ENCODE measurements at places on chromosomes 12 and 14.
A peak's percentile ranks its signal among the peaks of the same experiment; 100 is the strongest.

GRCh38 chr14:23633160-23633701 is 2.9 kb upstream of the DHRS2 start:
- H3K27ac ChIP-seq, result no peak overlapping the region
- no peak overlapping the region for H3K4me3 ChIP-seq
- no peaks in the 10 kb centered on the region for H3K36me3 ChIP-seq
- DNase-seq, result peak; percentile 61

DNA sequence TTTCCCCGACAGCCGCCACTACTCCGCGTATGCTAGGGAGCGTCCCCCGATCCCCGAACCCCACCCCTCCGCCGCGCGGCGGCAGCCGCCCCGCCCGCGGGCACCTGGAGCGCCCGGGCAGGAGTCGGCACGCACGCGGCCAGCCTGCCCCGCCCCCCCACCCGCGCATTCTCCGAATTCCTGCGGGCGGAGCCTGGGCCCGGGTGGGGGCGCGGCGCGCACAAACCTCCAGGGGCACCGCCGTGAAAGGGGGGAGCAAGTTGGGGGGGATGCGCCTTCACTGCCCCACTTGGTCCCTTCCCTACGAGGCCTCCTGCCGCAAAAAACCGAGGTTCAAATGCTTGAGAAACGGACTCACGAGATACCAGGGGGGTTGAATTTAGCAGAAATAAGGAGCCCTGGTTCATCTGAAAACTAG is 1.7 kb downstream of the AJUBA start:
- H3K27ac ChIP-seq, result peak overlapping the region; percentile 93
- H3K36me3 ChIP-seq, result peaks cover 8% of the 10 kb centered on the region
- peaks cover 41% of the 10 kb centered on the region for H3K4me1 ChIP-seq
- H3K4me3 ChIP-seq, result peak overlapping the region; percentile 70
- H3K27me3 ChIP-seq, result peaks cover 19% of the 10 kb centered on the region

DNA sequence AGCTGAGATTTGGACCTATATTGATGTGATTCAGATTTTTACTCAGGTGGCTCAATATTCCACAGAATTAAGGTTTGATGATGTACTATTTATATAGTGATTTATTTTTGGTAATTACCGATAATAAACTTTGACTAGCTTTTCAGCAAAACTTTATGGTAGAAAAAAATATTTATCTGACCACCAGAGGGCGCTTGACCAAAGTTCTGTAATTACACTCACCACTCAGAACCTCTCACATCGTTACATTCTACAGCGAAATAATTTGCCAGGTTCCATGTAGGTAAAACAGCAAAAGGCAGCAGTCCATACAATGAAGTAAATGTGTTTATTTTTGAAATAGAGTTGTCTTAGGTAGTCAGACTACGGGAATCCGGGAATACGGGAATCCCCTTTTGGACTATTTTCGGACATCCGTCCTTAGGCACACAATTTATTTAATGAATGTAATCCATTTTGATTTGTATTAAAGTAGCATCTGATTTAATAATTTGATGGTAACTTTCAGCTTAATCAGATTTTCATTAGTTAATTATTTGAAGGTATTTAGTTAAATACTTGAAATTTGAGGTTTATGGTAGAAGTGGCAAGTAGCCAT is 143.0 kb upstream of the DDHD1 start:
- peak; percentile 76 for DNase-seq
- no peaks in the 10 kb centered on the region for H3K27me3 ChIP-seq
- H3K36me3 ChIP-seq, result no peaks in the 10 kb centered on the region
- no peak overlapping the region for H3K4me3 ChIP-seq

DNA sequence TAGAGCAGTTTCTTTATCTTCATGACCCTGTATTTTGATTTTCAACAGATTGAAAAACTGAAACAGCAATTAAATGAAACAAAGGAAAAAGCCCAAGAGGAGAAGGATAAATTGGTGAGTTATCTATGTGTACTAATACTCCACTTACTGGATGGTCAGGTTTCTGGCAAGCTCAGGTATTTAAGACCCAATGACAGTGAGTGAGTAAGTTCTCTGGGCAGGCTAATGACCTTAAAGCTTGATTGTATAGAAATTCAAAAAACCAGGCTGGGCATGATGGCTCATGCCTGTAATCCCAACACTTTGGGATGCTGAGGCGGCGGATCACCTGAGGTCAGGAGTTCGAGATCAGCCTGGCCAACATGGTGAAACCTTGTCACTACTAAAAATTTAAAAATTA is 10.0 kb downstream of the BBOF1 start:
- no peaks in the 10 kb centered on the region for H3K4me1 ChIP-seq
- no peaks in the 10 kb centered on the region for H3K27me3 ChIP-seq
- H3K4me3 ChIP-seq, result no peak overlapping the region
- no peak overlapping the region for H3K27ac ChIP-seq

DNA sequence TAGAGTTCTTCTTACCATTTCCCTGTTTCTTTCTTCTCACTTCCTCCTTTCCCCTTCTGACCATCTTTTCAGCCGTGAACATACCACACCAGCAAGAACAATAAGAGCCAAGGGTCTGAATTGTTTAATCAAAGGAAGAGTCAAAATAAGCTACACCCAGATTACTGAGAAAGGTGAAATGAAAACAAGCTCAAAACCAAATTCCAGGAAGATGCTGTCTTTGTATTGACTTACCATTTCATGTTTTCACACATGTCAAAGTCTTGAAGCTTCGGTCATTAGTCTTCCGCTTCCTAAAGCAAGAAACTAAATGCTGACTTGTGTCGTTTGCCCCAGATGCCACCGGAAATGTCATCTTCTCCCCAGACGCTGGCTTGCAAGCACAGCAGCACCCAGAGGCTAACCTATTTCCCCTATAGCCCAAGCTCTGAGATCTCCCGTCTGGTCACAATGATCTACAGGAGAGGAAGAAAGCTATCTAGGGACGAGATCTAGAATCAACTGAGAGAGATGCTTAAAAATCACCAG is 136.5 kb upstream of the AMIGO2 start:
- H3K27ac ChIP-seq, result no peak overlapping the region
- H3K36me3 ChIP-seq, result no peaks in the 10 kb centered on the region

GRCh38 chr14:38286452-38286851 is 30.6 kb upstream of the CLEC14A start:
- DNase-seq, result no peak
- H3K4me1 ChIP-seq, result no peaks in the 10 kb centered on the region
- H3K27ac ChIP-seq, result no peak overlapping the region
- no peaks in the 10 kb centered on the region for H3K36me3 ChIP-seq
- no peak overlapping the region for H3K4me3 ChIP-seq
- H3K27me3 ChIP-seq, result 0 out of 2 replicates have a peak, but pooled peaks cover 8% of the 10 kb centered on the region

DNA sequence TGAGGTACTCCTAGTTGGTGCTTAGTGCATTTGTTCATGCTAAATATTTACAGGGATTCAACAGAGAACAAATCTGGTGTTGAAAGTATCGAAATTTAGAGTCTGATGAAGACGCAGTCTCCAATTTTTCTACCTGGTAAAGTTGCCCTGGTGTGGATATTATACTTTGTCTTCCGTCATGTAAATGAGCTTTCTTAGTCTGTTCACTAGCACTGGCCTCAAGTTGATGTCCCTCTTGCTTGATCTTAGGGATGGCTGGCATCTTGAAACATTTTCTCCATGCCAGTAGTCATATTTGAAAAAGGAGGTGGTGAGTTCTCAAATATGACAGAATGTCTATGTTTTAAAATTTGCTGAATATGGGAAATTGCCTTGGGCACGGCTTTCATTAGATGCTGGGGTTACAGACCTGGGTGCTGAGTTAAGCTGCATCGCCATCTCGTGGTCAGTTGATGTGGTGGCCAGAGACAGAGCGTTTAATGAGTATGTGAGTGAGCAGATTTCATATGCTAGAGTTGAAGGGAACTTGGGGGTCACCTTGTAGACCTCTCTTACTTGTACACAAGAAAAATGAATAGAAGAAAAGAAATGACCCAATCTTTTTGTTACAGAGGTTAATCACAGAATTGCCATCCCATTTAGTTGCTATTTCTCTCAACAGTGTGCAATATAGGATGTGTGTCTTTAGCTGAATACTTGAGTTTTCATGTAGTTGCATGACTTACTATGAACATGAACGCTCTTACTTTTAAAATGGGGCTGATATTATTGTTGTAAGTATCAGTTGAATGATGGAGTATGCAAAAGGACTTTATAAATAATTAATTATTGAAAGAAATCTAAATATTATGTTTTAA is 172.8 kb upstream of the DCN start:
- H3K36me3 ChIP-seq, result no peaks in the 10 kb centered on the region
- H3K27ac ChIP-seq, result no peak overlapping the region
- H3K27me3 ChIP-seq, result no peaks in the 10 kb centered on the region
- no peak overlapping the region for H3K4me3 ChIP-seq
- H3K4me1 ChIP-seq, result no peaks in the 10 kb centered on the region
- DNase-seq, result peak; percentile 79

GRCh38 chr14:79356040-79356439 is 855.3 kb downstream of the DIO2 start:
- no peak overlapping the region for H3K4me3 ChIP-seq
- H3K27me3 ChIP-seq, result no peaks in the 10 kb centered on the region
- DNase-seq, result peak; percentile 60
- no peak overlapping the region for H3K27ac ChIP-seq

DNA sequence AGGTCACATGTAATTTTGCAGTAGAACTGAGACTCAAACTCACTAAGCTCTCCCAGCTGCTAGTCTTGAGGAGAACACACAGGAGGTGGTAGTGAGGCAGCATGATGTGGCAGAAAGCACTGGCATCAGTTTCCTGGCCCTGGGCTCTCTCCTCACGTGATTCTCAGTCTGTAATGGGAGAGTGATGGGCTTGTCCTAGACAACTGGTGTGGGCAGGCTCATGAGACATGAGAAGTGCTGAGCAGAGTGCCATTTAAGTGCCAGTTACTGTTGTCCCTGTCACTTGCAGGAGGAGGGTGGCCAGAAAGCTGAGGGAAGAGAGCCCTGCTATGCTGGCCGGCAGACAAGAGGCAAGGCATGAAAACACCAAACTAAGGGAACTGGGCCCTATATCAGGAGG is 48.5 kb upstream of the OVCH1 start:
- no peak overlapping the region for H3K27ac ChIP-seq
- H3K4me3 ChIP-seq, result no peak overlapping the region
- H3K4me1 ChIP-seq, result peaks cover 13% of the 10 kb centered on the region
- H3K36me3 ChIP-seq, result no peaks in the 10 kb centered on the region
- DNase-seq, result peak; percentile 21

Measured in GM23338 (cell line).